ENCODE measurements at places on chromosomes 7 and 10.
A peak's percentile ranks its signal among the peaks of the same experiment; 100 is the strongest.

- DNase-seq = no peak
These were observed at the start of gene UFSP1 for GRCh38 chr7:100888988-100889750. TSS of gene UFSP1 (minus strand) at chr7:100889715. CDS start at chr7:100889271, 444 bp downstream.

GRCh38 chr10:27344568-27345454 is 104.2 kb upstream of the ACBD5 start:
- DNase-seq = no peak

GRCh38 chr10:62354916-62355315 is 19.3 kb upstream of the ZNF365 start:
- DNase-seq = no peak

GRCh38 chr10:30169342-30169741 is 110.0 kb upstream of the JCAD start:
- DNase-seq = no peak

- no peak for DNase-seq
These were observed 19.9 kb downstream of the NEUROG3 start for GRCh38 chr10:69553328-69553727.

GRCh38 chr10:103280506-103280905 is 3.6 kb downstream of the INA start:
- no peak for DNase-seq

GRCh38 chr7:142796001-142796500 is 25.3 kb downstream of the PRSS2 start:
- DNase-seq = peak; percentile 17

GRCh38 chr7:51705701-51706100 is 389.1 kb upstream of the COBL start:
- no peak for DNase-seq

- no peak for DNase-seq
These were observed 52.7 kb upstream of the LAMB1 start for GRCh38 chr7:108055611-108056021.

- no peak for DNase-seq
These were observed 79.8 kb downstream of the ARHGAP22 start for GRCh38 chr10:48525113-48525512.

DNA sequence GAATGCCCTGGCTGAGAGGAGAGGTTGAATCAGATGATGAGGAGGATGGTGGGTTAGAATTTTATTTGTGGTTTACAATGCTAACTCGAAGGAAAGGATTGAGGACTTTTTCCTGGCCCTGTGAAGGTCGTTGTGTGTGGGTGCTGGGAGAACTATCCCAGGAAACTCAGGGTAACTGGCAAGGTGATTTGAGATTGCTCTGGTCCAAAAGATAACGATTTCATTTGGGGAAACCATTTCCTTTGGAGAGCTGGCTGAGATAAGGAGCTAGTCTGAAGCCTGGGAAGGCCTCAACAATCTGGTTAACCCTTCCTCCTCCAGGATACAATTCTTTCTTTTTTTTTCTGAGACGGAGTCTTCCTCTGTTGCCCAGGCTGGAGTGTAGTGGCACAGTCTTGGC is 33.0 kb downstream of the HK1 start:
- no peak for DNase-seq

- no peak for DNase-seq
These were observed 6.9 kb upstream of the CREB3L2 start for GRCh38 chr7:138008588-138009349.

DNA sequence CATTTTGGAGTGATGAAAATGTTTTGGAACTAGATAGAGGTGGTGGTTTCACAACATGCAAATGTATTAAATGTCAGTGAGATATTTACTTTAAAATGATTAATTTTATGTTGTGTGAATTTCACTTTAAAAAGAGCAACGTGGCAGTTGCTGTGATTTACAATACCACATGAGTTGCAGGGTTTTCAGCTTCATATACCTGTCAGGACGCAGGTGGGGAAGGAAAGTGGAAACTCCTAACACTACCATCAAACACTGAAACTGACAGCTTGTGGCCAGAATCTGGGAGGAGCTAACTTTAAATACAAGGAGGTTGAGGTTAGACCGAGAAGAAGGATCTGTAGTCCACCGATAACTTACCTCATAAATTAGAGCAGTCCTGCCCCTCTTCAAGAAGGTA is 168.9 kb upstream of the TMEM72 start:
- DNase-seq = no peak
